ENCODE measurements at places on chromosomes 12 and 14.
A peak's percentile ranks its signal among the peaks of the same experiment; 100 is the strongest.

- no peak for DNase-seq
Observed at GRCh38 chr12:109721276-109721675, 7.7 kb downstream of the FAM222A start.

- no peak for DNase-seq
Observed at GRCh38 chr14:99426265-99426664, 54.4 kb downstream of the SETD3 start.

- no peak for DNase-seq
Observed at GRCh38 chr14:85482552-85482951, 47.4 kb upstream of the FLRT2 start.

DNA sequence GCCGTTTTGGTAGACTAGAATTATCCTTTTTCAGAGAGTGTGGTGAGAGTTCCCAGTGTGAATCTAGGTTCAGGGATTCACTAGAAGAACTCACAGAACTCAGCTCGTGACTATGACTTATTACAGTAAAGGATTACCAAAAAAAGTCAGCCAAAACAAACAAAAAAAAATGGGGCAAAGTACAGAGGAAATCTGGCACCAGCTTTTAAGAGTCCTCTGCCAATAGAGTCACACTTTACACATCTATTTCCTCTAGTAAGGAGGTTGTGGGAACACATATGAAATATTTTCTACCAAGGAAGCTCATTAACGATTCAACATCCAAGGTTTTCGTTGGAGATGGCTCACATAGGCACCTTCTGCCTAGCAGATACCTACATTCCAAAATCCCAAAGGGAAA lies 28.2 kb downstream of the TSPAN19 start:
- DNase-seq, result peak; percentile 14

DNA sequence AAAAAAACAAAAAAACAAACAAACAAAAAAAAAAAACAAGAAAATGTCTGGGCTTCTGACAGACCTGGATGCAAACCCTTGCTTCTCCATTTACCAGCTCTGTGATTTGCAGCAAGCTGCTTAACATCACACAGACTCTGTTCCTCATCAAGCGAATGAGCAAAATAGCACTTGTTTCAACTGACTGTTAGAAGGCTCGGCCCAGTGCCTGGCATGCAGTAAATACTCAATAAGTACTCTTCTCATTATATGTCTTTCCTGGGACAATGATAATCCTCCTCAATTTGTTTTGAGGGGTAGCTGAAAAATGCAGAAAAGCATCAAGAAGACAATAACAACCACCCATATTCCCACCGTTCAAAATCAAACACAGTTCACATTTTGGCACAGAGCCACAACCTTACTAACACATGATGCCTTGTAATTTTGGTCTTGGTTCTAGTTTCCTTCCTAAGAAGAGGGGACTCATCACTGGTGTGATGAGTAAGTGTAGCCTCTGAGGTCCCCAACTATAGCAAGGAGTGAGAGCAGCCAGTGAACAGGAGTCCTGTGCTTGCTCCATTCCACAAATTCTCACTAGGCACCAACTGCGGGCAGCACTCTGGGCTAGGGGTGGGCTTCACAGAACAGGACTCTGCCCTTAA lies 60.4 kb downstream of the TTC7B start:
- DNase-seq, result peak; percentile 17

- no peak for DNase-seq
Observed at GRCh38 chr14:99769123-99769522, 24.1 kb upstream of the EML1 start.

DNA sequence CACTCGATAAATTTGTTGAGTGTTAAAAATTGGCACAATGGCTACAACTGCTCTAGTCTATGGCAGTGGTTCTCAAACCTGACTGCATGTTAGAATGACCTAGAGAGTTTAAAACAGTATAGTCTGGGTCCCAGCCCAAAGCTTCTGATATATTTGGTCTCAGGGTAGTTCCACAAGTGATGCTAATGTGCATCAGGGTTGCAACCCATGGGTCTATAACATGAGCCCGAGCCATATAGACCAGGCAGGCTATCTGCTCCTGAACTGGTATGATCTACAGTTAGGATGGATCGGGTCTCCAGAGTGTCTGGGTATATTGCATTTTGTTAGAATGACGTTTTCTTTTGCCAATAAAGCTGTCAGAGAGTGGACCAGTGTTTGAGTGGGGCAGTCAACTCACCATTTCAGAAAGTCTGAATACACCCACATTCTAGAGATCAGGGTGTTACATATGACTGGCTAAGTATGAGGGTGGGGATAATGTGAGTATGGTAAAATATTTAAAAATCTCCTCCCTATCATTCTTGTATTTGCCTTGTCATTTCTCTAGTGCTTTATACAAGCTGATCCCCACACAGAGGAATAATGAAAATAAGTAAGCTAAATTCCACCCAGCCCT lies 80.9 kb downstream of the FRMD6 start:
- DNase-seq, result peak; percentile 39

DNA sequence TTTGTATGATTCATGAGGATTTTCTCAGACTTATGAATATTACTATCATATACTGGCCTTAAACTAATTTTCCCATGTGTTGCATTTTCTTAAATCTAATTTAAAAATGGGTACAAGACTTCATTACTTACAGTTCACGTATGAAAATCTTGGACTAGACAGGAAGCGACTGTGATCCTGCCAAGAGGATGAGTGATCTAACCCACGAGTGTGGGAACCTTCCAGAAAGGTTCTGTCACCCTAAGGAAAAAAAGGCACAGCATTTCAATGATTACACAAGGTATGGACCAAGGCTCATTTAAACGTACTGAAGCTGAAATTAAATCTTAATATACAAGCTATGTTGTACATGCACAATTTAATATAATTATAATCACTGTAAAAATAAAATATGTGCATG lies 293.5 kb upstream of the DIO2 start:
- DNase-seq, result peak; percentile 3

- DNase-seq, result no peak
Observed at GRCh38 chr14:74348241-74348734, at the start of gene VRTN. Gene VRTN, plus strand, starts transcription at chr14:74348471. Its CDS starts 8,313 bp downstream, at chr14:74356784.

- no peak for DNase-seq
Observed at GRCh38 chr12:121775501-121775900, 18.0 kb downstream of the RHOF start.

GRCh38 chr12:40342010-40342409 lies 117.2 kb downstream of the LRRK2 start:
- no peak for DNase-seq

GRCh38 chr12:125092108-125092871 lies 27.1 kb downstream of the AACS start:
- no peak for DNase-seq

DNA sequence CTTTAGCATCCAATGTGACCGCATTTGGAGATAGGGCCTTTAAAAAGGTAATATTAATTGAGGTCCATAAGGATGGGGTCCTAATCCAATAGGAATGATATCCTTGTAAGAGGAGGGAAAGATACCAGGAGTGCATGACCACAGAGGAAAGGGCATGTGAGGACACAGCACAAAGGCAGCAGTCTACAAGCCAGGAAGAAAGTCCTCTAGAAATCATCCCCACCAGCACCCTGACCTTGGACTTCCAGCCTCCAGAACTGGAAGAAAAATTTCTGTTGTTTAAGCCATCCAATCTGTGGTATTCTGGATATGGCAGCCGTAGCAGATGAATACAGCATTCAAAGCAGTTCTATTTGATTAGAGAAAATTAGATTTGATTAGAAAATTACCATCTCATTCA lies 145.4 kb downstream of the STXBP6 start:
- DNase-seq, result no peak

- peak; percentile 84 for DNase-seq
Observed at GRCh38 chr12:84911271-84912197, 1.1 kb downstream of the SLC6A15 start.

- DNase-seq, result no peak
Observed at GRCh38 chr14:86217523-86217922, 687.6 kb downstream of the FLRT2 start.

GRCh38 chr12:56759263-56759908 lies 3.7 kb upstream of the HSD17B6 start:
- DNase-seq, result no peak

GRCh38 chr14:63032076-63032475 lies 13.2 kb downstream of the KCNH5 start:
- DNase-seq, result no peak

DNA sequence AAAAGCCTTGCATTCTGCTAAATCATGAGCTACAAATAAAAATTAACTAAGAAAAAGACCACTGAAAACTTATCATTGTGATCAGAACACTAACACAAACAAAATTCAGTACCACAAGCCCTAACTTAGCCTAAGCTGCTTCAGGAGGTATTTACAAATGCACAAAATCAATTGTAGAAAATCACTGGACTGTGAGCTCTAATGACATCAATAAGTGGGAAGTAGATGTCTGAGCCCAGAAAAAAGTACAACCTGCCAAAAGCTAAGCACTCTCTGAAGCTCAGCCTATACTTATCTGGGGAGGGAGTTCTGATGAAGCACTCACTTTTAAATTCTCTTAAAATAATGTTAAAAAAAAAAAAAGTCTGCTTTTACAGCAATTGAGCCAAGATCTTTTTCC lies 92.9 kb downstream of the SLCO1B1 start:
- no peak for DNase-seq

DNA sequence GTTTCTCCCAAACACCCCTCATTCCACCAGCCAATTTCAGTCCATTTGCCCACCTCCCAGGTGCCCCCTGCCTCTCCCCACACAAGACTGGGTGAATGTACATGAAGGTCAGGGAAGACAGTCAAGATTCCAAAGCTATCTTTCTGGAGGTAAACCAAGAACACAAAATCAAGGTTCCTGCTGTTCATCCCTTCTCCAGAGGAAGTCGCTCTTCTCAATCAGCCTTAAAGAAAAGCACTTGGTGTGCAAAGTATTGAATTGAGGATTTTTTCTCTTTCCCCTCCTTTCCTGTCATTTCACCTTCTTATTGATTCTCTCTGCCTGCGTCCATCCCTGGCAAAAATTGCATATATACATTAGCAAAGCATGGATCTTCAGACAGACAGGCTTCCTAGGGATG lies 4.5 kb downstream of the GRIN2B start:
- DNase-seq, result no peak

DNA sequence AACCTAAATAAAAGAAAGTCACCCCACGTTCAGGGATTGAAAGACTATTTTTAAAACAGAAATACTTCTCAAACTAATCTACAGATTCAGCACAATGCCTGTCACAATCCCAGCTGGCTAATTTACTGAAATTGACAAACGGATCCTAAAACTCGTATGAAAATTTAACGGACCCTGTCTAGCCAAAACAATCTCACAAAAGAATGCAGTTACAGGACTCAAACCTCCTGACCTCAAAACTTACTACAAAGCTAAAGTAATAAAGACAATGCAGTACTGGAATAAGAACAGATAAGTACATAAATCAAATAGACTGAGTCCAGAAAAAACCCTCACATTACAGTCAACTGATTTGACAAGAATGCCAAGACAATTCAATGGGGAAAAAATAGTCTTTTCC lies 48.8 kb downstream of the IPO8 start:
- DNase-seq, result no peak

DNA sequence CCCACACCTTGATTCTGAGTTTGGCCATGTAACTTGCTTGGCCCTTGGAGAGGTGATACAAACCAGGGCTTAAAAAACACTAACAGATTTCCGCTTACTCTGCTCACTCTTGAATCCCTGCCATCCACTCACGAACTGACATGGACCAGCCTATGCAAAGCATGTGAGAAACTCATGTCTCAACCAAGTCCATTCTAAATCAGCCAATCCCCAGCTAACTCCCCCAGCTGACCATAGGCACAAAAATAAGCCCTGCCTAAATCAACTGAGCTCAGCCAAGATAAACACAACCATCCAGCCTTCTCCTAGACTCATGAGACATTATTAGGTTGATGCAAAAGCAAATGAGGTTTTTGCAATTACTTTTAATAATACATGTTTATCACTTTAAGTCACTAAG lies 353.9 kb upstream of the TBX3 start:
- no peak for DNase-seq

DNA sequence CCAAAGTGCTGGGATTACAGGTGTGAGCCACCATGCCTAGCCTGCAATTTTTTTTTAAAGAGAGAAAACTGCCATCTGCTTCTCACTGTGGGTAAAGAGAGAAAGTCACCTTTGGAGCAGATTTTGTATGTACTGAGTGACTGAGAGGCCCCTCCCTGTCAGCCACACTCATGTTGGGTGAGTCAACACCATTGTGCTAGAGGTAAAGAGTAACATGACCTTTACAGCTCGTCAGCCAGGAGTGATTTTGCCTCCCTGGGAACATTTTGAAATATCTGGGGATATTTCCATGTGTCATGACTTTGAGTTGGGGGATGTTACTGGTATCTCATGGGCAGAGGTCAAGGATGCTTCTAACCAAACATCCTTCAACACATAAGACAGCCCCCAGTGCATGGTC lies 115.2 kb downstream of the KSR2 start:
- no peak for DNase-seq

GRCh38 chr14:65949711-65950516 lies 536.3 kb upstream of the CCDC196 start:
- peak; percentile 28 for DNase-seq

GRCh38 chr12:122517877-122518276 lies 8.9 kb downstream of the RSRC2 start:
- peak; percentile 73 for DNase-seq

GRCh38 chr12:103198499-103198898 lies 241.0 kb downstream of the ASCL1 start:
- no peak for DNase-seq

- no peak for DNase-seq
Observed at GRCh38 chr14:67487937-67488893, at the start of gene TMEM229B. Gene TMEM229B, minus strand, starts transcription at chr14:67488721. Its CDS starts 14,798 bp downstream, at chr14:67473923.

- no peak for DNase-seq
Observed at GRCh38 chr12:2009623-2010022, 5.4 kb upstream of the DCP1B start.

DNA sequence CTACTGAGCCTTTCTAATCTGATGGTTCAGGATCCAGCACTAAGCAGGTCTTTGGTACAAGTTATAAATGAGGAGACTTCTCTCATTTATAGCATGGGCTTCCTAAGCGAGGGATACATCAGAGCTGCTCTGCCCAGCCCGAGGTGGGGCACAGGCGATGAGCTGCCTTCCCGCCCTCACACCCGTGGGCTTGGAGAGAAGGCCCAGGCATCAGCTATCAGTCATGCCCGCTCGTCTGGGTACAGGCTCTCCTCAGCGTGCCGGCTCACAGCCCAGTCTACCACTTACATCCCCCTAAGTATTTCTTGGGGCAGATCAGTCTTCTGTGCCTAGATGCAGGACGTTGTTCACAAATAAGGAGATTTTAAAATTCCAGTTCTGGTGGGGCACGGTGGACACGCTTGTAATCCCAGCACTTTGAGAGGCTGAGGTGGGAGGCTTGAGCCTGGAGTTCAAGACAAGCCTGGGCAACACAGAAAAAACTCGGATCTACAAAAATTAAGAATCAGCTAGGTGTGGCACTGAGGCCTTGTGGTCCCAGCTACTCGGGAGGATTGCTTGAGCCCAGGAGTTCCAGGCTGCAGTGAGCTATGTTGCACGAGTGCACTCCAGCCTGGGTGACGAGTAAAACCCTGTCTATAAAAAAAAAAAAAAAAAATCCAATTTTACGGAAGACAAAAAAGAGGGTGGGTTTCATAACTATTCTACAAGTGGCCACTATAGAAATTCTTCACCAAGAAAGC lies 57.0 kb downstream of the CCDC88C start:
- DNase-seq, result no peak

GRCh38 chr12:120100630-120101029 lies 15.9 kb downstream of the RAB35 start:
- DNase-seq, result no peak

All from fibroblast of skin of right quadriceps (primary cell).